C1 segment of cervical spinal cord (tissue), 14 donors: ENCODE measurements at places on chromosomes 6 and 20.

DNA sequence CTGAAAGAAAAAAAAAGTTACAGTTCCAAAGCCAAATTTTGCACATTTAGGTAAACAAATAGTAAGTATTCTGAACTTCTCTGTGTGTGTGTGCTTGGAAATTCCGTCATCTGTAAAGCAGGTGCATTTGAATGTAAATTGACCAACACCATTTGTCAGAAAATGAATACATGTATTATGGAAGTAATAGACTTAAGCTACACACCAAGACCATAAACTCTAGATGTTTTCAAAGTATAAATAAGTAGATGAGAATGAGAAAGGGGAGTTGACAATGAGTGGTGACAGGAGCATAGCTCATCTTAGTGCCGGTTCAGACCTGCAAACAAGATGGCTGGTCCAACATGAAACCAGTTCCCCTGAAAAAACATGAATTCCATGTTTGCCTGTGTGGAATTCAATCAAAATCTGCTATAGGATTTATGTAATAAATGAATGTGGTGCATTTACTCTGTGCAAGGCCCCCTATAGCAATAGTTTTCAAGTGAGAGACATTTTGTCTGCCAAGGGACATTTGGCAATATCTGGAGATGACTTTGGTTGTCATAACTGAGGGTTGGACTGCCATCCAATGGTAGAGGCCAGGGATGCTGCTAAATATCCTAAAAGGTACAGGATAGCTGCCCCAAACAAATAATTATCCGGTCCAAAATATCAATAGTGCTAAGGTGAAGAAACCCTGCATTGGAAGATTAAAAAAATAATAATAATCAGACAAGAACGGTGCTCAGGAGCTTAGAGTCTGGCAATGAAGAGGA, 11.0 kb upstream of the FILIP1 start:
- no peak for DNase-seq

- no peak for DNase-seq
Measured at GRCh38 chr6:20565342-20565741, 31.1 kb downstream of the CDKAL1 start.

GRCh38 chr6:25053875-25054371, 118.2 kb upstream of the RIPOR2 start:
- DNase-seq, result no peak

GRCh38 chr20:208942-209566, 18.0 kb upstream of the DEFB129 start:
- DNase-seq, result no peak

GRCh38 chr6:83592770-83593394, 80.5 kb downstream of the PRSS35 start:
- no peak for DNase-seq

GRCh38 chr6:124741341-124741740, 220.9 kb upstream of the RNF217 start:
- no peak for DNase-seq

DNA sequence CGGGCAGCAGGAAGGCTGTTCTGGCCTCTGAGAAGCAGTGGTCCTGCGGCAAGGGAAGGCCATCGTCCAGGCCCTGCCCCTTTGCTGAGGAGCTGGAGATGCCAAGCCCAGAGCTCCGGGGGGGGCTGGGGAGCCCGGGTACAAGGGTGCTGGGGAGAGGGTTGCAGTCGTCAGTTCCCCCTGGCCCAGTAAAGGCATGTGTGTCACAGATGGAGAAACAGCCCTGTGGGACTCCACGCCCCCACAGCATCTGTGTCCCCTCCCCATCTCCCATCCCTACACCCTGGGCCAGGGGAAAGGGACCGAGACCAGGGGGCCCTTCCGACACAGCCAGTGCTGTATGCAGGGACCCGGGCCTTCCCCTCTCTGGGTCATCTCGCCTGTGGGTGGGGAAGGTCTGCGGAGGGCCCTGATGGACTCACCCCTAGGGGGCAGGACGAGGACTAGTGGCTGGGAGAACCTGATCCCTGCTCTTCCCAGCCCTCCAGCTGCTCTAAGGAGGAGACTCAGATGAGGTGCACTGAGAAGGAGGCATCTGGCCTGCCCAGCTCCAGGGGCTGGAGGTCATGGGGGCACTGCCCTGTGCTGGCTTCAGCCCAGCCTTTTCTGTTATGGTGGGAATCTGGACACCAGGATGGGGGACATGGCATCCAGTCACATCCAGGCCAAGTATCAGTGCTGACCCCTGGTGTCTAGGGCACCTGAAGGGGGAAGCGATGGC, 609 bp downstream of the MYL9 start:
- no peak for DNase-seq

DNA sequence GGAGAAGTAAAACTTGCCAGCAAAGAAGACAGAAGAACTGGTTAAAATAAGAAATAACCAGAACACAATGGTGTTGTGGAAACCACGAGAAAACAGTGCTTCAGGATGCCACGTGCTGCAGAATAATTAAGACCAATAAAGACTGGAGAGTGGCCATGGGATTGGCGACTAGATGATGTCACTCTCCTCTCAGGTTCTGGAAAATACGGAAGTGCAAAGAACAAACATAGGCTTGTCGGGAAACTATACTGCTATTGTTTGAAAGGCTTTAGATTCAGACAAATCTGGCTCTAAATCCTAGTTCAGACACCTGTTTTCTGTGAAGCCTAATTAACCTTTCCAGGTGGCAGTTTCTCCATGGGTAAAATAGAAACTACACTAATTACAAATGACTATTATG, 138.4 kb upstream of the STXBP5 start:
- no peak for DNase-seq

GRCh38 chr20:23623666-23624323, 14.0 kb downstream of the CST3 start:
- DNase-seq, result no peak

DNA sequence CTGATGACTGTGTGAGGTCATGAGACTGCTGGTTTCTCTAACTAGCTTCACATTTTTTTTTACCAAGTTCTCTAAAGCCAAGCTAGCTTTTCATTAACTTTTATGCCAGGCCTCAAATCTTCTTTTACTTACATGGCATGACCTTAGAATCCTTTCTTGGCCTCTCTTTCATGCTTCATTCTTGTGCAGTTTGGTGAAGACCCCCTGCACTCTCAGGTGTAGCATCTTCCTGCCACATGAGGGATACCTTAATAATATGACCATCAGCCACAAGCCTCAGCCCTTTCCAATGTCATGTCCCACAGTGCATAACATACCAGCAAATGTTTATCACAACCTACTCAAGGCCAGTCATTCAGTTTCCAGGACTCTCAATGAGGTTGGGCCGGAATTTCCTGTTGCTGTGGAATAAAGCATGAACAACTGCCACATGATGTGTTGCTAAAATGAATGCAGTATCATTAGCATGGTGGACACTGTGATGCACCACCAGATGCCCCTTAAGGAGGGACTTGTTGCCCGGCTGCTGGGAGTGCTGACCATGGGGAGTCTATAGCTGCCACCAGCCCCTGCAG, 72.2 kb downstream of the RIN2 start:
- no peak for DNase-seq

DNA sequence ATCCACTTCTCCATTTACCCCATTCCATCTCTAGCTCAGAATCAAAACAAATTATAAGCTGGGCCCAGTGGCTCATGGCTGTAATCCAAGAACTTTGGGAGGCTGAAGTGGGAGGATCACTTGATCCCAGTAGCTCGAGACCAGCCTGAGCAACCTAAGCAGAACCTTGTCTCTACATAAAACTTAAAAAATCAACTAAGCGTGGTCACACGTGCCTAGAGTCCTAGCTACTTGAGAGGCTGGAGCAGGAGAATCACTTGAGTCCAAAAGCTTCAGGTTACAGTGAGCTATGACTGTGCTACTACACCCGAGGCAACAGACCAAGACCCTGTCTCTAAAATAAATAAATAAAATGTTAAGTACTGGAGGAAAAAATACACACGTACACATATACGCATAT, 74.7 kb upstream of the RUNX2 start:
- DNase-seq, result no peak

DNA sequence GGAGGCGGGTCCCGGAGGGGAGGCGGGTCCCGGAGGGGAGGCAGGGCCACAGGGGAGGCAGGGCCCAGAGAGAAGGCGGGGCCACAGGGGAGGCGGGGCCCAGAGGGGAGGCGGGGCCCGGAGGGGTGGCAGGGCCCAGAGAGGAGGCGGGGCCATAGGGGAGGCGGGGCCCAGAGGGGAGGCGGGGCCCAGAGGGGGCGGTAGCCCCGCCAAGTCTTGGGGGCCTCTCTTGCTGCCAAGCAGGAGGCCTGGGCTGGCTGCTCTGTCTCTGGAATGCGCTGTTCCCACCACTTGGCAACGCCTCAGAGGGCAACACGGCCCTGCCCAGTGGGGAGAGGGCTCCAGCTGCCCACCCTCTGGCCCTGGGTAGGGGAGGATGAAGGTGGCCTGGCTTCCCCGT, 80.5 kb downstream of the YTHDF1 start:
- no peak for DNase-seq

DNA sequence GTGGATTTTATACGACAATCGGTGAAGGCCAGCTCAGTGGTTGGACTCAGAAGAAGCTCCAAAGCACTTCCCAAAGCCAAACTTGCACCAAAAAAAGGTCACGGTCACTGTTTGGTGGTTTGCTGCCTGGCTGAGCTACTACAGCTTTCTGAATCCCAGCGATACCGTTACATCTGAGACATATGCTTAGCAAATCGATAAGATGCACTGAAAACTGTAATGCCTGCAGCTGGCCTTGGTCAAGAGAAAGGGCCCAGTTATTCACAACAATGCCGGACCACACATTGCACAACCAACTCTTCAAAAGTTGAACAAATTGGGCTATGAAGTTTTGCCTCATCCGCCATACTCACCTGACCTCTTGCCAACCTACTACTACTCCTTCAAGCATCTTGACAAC, 70.2 kb downstream of the FILIP1 start:
- no peak for DNase-seq

- no peak for DNase-seq
Measured at GRCh38 chr6:44439270-44440045, 52.0 kb downstream of the CDC5L start.

DNA sequence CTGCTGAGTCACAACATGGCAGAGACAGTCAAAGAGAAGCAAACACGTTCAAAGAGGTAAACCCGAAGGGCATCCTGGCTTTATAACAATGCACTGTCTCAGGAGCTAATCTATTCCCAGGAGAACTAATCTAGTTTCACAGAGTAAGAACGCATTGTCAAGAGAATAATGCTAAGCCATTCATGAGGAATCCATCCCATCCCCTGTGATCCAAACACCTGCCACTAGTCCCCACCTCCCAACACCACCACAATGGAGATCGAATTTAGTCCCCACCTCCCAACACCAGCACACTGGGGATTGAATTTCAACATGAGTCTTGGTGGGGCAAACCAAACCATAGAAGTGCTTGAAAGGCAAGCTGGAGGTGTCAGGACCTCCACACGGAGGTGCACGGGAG, 231.5 kb upstream of the ID4 start:
- DNase-seq, result no peak

DNA sequence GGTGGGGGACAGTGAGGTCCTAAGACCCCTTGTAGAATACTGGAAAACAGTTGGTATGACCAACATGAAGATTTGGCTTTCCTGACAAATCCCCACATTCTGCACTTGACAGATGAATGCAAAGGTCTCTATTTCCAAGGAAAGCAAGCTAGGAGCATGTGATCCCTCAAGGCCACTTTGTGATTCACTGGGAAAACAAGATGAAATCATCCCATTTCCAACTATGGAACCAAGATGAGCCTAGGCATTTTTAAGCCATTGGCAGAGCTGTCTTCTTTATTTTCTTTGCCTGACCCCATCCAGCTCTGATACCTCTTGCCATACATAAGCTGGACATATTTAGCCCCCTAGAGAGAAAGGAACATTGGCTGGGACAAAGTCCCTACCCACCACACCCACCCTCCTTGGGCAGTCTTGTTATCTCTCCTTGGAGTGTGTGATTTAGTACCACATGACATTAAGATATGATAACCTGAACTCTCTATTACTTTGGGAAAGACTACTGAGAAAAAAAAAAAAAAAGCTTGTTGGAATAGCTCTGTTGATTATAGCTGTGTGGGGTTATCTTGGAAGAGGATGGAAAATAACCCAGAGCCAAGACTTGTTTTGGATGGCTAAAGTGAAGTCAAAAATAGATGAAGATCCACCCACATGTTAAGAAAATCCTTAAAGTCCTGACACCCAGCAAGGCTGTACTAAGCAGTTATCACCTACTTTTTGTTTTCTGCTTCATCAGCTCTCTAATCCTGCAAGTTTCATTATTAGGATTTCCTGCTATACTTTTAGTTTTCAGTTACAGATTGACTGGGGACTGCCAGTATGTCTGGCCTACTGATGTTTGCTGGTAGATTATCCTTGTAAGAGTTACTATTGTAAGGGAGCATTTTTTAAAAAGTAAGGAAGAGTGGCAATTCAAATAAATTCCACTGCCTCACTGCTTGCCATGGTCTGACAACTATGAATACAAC, 90.1 kb upstream of the PREP start:
- no peak for DNase-seq

GRCh38 chr6:29005183-29005885, at the start of gene ZNF311:
ZNF311 (minus strand) TSS chr6:29005315; CDS start chr6:29003954, 1,361 bp downstream.
- DNase-seq, result peak; percentile 13

GRCh38 chr6:335572-335971, 43.3 kb downstream of the DUSP22 start:
- no peak for DNase-seq

- no peak for DNase-seq
Measured at GRCh38 chr6:15524861-15525401, 137.9 kb downstream of the DTNBP1 start.

- DNase-seq, result no peak
Measured at GRCh38 chr6:157716251-157716995, 106.6 kb upstream of the SNX9 start.

- DNase-seq, result no peak
Measured at GRCh38 chr6:42988486-42989020, 4.2 kb downstream of the PPP2R5D start.

DNA sequence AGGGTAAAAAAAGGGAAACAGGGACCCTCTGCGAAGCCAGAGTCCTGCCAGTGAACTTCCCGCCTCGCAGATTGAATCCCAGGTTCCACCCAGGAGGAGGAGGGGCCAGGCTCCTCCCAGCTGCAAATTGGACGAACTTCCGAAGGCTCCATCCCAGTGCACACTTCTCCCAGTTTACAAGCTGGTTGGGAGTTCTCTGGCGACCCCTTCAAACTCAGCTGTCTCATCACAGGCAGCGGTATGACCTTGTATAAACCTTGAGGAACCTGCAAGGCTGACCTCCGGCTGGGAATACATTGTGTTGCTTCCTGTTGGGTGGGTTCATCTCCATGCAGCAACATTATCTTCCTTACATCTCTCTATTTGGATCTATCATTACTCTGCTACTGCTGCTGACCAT, 962.7 kb downstream of the GRIK2 start:
- DNase-seq, result no peak

DNA sequence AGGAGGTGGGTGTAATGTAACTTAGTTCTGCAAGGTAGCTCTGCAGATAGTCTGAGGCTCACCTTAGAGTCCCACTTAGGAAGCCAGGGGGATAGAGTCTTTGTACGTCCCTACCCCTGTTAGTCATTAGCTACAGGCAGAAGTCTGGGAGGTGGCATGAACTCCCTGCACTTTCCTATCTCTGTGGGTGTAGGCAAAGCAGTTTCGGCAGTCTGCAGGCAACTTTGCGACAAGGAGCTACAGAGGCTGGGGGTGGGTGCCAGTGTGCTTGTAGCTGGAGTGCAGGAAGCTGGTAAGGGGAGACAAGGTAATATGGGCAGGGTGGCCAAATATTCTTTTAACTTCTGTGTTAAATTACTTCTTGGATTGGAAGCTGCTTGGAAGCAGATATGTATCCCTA, 45.7 kb downstream of the NKAIN2 start:
- DNase-seq, result no peak

GRCh38 chr6:72140795-72141194, 254.4 kb downstream of the RIMS1 start:
- no peak for DNase-seq

GRCh38 chr6:51467231-51467952, 620.0 kb downstream of the PKHD1 start:
- DNase-seq, result no peak
